ENCODE measurements at places on chromosomes 13 and 19.

GRCh38 chr19:54136864-54137698 lies 481 bp upstream of the CNOT3 start:
- DNase-seq = peak; percentile 99

DNA sequence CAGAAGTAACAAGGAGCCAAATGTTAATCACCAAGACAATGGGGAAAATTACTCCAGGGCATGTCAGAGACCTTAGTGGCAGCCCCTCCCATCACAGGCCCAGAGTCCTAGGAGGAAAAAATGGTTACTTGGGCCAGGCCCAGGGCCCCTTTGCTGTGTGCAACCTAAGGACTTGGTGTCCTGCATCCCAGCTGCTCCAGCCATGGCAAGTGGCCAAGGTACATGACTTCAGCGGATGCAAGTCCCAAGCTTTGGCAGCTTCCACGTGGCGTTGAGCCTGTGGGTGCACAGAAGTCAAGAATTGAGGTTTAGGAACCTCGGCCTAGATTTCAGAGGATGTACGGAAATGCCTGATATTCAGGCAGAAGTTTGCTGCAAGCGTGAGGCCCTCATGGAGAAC lies 46.7 kb downstream of the OR10H4 start:
- DNase-seq = no peak

GRCh38 chr19:45528744-45529419 lies 21.6 kb downstream of the VASP start:
- DNase-seq = peak; percentile 40

DNA sequence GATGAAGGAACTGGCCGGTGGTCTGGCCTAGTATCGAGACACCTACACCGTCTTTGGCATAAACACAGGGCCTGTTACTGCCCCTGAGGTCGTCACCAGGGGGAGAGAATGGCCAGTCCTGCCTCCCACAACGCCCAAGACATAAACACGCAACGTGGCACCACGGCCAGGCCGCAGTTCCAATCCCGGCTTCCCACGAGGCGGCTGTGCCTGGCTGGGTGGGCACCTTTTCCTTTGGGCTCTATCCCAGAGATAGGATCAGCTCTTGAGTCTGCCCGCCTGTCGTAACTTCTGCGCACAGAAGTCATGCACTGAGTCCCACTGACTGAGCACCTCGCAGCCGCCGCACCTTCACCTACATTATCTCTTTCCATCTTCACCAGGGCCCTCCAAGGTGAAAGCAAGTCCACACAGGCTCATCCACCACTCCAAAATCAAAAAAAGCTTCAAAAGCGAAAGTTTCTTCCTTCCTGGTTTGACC lies 1.1 kb downstream of the MIER2 start:
- DNase-seq = no peak

GRCh38 chr19:10243606-10244005 lies 8.4 kb upstream of the MRPL4 start:
- DNase-seq = no peak

- no peak for DNase-seq
These were observed 350.0 kb downstream of the DACH1 start for GRCh38 chr13:71517004-71517403.

DNA sequence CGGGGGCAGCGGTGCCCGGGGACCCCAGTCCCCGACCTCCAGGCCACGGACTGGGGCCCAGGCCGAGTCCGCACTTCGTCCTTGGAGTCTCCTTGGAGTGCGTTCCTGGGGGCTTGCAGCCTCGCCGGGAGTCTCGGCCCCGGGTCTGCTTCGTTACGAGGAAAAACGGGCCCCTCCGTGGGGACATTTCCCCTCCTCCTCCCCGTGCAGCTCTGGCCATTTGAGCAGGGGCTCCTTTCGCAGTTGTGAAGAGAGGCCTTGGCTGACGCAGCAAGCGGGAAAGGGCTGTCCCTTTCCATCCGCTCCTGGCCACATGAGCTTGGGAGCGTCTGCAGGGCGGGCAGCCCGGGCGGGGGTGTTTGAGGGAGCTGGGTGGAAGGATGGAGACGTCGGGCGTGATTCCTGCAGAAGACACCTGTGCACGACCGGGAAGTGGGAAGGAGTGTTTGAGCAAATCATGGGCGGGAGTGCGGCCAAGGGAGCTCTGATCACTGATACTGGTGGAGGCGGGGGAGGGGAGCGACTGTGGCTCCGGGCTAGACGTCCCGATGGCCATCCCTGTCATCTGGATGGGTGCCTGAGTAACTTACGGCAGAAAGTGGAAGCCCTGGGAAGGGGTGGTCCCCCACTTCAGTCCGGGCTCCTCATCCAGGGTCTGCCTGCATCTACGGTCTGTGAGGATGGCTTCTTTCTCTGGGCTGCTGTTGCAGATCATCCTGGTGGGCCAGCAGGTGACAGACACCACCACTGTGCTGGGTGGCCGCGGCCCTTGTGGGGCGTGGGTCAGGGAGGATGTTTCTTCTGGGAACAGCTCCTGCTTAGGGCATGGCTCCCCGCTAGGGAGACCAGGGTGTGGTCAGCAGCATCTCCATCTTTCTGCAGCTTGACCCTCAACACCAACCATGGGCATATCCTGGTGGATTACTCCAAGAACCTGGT lies 736 bp downstream of the GPI start:
- DNase-seq = peak; percentile 40

- DNase-seq = peak; percentile 82
These were observed 36.0 kb upstream of the UBL3 start for GRCh38 chr13:29886446-29886845.

DNA sequence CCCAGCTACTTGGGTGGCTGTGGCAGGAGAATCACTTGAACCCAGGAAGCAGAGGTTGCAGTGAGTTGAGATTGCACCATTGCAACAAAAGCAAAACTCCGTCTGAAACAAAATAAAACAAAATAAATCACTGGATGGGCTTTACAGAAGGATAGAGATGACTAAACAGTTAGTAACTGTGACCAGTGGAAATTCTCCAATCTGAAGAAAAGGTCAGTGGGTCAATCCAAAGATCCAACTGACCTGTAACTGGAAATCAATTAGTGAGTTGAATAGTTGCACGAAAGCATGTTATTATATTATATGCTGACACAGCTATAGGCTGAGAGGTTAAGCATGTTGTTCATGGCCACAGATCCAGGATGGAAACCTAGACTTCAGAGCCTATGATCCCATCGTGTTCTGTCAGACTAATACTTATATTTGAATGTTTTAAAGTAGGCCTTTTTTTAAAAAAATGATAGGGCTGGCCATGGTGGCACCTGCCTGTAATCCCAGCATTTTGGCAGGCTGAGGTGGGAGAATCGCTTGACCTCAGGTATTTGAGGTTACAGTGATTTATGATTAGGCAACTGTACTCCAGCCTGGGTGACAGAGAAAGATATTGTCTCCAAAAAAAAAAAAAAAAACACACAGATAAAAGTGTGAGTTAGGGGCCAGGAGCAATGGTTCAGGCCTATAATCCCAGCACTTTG lies 1.4 kb downstream of the ECH1 start:
- no peak for DNase-seq

DNA sequence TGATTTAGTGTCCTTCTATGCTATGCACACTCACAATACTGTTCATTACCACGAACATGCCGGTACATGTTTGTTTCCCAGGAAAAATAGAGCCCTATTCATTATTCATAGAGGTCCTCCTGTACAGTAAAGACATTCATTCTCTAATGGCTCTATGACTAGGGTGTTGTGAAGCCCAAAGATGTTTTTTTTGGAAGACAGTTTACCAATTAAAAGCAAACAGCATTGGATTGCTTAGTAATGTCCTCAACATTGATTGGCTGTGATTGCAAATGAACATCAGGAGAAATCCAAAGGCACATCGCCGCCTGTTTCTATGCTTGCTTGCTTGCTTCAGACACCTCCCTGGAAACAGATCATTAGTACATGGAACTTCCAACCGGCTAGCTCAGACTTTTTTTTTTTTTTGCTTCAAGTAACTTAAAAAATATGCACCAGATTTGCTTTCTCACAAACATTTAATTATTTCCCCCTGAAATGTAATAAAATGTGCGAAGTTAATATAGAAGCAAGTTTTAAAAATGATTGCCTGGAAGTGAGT lies 8.8 kb upstream of the GPC6 start:
- no peak for DNase-seq

GRCh38 chr19:5023128-5023571 lies 54.2 kb downstream of the KDM4B start:
- no peak for DNase-seq

- DNase-seq = no peak
These were observed 16.5 kb downstream of the MIER2 start for GRCh38 chr19:328025-328505.

- DNase-seq = no peak
These were observed 2.1 kb upstream of the HMG20B start for GRCh38 chr19:3570606-3571011.

- no peak for DNase-seq
These were observed 30.9 kb upstream of the MED4 start for GRCh38 chr13:48125794-48126228.

- no peak for DNase-seq
These were observed 155.0 kb downstream of the POSTN start for GRCh38 chr13:37443538-37443937.

- DNase-seq = peak; percentile 18
These were observed 65.1 kb upstream of the ARHGEF7 start for GRCh38 chr13:111049791-111050538.

DNA sequence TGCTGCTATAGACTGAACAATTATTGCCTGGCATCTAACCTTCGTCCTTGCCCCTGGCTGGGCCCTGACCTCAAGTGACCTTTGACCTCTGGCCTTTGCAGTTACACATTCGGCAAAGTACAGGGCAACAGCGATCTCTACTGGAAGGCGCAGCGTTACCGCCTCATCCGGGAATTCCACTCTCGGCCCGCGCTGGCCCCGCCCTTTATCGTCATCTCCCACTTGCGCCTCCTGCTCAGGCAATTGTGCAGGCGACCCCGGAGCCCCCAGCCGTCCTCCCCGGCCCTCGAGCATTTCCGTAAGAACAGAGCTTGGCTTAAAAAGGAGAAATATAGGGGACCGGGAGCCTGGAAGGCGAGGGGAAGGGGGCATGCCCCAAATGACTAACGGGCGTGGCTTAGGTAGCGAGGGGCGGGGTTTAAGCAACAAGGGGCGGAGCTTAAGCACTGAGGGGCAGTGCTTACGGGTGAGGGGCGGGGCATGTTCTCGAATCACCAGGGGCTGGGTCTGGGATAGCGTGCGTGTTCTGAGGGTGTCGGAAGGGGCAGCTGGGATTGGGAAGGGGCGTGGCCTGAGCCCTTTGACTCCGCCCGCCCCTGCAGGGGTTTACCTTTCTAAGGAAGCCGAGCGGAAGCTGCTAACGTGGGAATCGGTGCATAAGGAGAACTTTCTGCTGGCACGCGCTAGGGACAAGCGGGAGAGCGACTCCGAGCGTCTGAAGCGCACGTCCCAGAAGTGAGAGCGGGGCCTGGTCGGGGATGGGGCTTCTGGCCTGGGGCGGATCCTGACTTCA lies 52.7 kb downstream of the TRPM4 start:
- peak; percentile 77 for DNase-seq

- no peak for DNase-seq
These were observed 66.1 kb upstream of the FRY start for GRCh38 chr13:31965361-31966066.

DNA sequence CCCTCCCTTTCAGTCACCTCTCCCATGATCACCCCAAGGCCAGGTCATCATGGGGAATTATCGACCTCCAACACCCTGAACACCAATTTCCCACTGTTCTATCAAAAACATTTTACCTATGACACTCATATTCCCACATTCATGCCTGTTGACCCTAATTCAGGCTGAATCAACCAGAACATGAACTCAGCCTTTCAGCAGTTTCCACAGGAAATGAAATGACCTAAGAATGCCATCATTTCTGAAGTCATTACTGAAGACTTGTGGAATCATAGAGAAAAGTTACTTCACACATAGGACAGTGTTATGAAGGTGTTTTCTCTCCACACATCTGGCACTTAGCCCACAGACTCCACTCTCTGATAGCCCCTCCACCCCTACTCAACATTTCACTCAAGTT lies 29.9 kb upstream of the FAM124A start:
- no peak for DNase-seq

- no peak for DNase-seq
These were observed at the start of gene LGALS7 for GRCh38 chr19:38773469-38774177. LGALS7 (minus strand) TSS chr19:38773517; CDS start chr19:38773492, 25 bp downstream.

- DNase-seq = no peak
These were observed 205.9 kb upstream of the MIR17HG start for GRCh38 chr13:91141543-91142061.

GRCh38 chr19:12784871-12785430 lies 6.3 kb upstream of the JUNB start:
- no peak for DNase-seq

DNA sequence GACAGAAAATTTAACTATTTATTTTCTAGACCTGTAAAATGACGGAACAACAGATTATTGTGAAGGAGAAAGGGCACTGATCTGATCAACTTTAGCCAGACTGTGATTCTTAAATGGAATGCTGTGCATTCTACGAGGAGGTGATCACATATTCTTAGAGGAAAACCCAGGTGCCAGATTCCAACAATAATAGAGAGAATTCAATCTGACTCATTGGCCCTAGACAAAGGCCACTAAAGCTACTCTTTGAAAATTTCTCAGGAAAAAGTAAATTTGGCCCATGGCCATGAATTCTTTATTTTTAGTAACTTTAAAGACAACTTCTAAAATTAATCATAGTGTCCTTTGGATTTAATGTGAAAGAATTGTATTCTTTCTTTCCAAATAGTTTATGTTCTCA lies 58.6 kb upstream of the POSTN start:
- no peak for DNase-seq

DNA sequence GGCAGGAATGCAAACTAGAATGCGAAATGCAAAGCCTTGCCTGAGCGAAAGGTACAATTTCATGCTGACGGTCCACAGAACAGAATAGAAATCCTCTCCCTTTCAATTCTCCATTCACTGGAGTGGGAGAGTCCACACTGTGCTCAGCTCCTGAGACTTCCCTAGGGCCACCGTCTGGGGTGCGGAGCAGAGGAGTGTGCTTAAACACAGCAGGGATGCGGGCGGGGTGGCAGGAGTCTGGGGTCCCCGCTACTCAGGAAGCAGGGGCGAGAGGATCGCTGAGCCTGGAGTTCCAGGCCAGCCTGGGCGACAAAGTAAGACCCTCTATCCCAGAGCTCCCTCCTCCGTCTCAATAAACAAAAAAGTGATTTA lies 552 bp upstream of the ZNF816 start:
- peak; percentile 12 for DNase-seq

- DNase-seq = no peak
These were observed 2.3 kb upstream of the LGALS7B start for GRCh38 chr19:38786572-38787265.

- DNase-seq = no peak
These were observed 139.8 kb downstream of the MIPEP start for GRCh38 chr13:23749288-23749873.

DNA sequence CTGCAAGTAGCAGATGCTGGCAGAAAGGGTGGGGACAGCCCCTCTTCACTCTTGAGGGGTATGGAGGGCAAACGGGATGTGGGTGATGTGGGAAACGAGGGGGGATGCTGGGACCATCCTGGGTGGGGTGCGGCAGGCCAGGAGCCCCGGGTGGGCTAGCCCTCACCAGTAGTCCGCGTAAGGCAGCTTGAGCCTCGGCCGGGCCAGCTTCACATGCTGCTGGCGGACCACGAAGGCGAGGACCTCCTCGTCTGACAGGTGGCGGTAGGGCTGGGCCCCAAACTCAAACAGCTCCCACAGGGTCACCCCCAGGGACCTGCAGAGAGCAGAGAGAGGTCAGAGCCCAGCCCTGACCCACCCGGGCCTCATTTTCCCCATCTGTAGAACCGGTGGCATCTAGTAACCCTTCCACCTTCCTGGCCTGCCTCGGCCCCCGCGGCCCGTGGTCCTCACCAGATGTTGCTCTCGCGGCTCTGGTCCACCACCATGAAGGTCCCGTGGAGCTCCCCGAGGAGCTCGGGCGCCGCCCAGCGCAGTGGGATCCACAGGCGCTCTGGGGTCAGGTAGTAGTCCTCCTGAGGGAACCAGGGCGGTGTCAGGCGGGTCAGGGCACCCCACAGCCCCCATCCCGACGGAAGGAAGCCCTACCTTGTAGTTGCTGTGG lies 10.7 kb downstream of the LMTK3 start:
- DNase-seq = no peak
